ENCODE measurements at places on chromosomes 13 and 19.

GRCh38 chr19:38394488-38394887 lies 6.0 kb downstream of the SPRED3 start:
- DNase-seq, result peak; percentile 61

GRCh38 chr19:20964798-20965197 lies 41.7 kb downstream of the ZNF85 start:
- DNase-seq, result no peak

- DNase-seq, result no peak
Measured at GRCh38 chr13:79406597-79406908, 498 bp upstream of the RBM26 start.

DNA sequence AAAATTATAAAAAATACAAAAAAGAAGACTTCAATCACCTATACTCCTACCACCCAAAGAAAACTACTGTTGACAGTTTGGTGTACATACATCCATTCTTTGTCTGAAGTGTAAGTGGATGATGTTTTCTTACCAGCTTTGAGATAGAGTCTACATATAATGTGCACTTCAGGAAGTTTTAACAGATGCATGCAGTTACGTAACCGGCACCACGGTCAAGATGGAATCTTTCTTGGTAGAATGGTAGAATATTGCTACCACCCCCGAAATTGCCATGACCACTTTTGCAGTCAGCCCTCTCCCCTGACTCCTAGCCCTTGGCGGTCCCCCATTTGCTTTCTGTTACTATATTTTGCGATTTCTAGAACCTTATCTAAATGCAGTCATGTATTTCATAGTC lies 1.4 kb downstream of the CUL4A start:
- DNase-seq, result no peak

DNA sequence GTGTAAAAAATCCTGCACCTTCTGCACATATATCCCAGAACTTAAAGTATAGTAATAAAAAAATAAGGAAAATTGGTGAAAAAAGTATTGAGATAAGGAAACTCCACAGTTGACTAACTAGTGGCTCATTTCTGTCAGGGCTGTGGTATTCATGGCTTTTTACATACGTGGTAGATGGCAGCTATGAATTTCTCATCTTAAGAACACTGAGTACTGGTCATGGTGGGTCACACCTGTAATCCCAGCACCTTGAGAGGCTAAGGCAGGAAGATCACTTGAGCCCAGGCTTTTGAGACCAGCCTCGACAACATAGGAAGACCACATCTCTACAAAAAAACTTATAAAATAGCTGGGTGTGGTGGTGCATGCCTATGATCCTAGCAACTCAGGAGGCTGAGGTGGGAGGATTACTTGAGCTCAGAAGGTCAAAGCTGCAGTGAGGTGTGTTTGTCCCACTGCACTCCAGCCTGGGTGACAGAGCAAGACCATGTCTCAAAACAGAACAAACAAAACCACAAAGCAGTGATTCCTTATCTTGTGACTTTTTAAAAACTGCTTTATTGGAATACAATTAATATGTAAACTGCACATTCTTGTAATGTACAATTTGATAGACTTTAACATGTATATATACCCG lies 16.8 kb downstream of the SLAIN1 start:
- no peak for DNase-seq

GRCh38 chr19:21197590-21198295 lies 55.9 kb downstream of the ZNF431 start:
- no peak for DNase-seq

GRCh38 chr13:113835461-113836270 lies 28.2 kb downstream of the GAS6 start:
- DNase-seq, result no peak

GRCh38 chr19:49528211-49528771 lies 488 bp downstream of the RCN3 start:
- no peak for DNase-seq

DNA sequence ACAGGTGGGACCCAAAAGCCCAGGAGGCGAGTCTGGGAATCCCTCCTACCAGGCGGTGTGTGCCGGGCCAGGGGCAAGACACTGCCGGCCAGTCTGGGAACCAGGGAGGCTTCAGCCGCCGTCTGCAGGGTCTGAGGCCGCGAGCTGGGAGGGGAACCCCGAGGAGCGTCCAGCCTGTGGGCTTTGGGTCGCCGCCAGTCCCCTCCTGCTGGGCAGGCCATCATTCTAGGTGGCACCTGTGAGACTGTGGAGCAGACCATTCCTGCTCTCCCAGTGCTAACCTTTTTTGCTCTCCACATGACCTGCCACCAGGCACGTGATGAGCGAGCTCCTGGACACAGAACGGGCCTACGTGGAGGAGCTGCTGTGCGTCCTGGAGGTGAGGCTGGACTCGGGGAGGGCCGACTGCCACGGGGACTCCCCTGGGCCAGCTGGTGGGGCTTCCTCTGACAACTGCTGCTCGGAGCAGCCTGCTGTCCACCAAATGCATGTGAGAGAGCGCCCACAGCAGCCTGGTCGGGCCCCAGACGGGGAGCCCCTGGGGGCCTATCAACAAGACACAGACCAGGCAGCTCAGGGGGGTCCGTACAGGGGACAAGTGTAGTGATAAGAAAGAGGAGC lies 24.6 kb upstream of the F7 start:
- no peak for DNase-seq

DNA sequence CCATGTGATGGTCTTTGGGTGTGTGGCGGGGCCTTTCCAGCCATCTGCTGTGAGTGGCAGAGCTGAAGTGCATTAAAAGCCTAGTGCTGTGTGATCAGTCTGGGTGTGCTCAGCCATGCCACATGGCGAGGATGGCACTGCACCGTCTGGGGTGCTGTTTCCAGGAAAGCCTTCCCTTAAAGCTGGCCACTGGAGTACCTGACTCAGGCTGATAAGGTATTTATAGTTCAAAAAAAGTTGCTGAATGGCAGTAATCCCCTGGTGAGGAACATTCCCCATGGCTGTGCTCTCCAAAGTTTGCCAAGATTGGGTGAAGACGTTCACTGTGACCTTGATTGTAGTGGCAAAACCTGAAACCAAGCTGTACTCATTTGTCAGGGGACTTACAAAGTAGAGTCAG lies 6.0 kb downstream of the GPI start:
- DNase-seq, result no peak

- DNase-seq, result no peak
Measured at GRCh38 chr19:35056513-35057063, 15.1 kb downstream of the HPN start.

DNA sequence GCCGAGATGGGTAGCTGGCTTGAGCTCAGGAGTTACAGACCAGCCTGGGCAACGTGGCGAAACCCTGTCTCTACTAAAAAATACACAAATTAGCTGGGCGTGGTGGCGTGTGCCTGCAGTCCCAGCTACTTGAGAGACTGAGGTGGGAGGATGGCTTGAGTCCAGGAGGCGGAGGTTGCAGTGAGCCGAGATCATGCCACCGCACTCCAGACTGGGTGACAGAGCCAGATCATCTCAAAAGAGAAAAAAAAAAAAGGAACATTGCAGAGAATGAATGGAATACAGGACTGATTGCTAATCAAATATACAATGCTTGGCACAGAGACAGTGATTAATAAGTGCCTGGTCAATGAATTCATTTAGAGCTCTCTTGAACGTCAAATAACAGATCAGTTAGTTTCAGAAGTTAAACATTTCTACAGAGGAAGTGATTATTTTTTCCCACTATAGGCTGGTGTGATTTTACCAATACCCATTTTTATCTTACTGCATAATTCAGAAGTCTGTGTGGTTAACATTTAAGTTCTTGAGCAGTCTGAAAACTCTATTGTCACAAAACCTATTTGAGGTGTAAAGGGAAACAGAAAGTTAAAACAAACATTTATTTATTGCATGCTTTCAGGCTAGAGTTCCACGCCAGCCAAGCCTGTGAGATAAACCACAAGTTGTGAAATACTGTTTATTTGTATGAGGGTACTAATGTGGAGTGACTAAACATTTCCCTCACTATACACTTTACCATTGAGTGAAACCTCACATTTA lies 7.7 kb upstream of the TBC1D4 start:
- no peak for DNase-seq

DNA sequence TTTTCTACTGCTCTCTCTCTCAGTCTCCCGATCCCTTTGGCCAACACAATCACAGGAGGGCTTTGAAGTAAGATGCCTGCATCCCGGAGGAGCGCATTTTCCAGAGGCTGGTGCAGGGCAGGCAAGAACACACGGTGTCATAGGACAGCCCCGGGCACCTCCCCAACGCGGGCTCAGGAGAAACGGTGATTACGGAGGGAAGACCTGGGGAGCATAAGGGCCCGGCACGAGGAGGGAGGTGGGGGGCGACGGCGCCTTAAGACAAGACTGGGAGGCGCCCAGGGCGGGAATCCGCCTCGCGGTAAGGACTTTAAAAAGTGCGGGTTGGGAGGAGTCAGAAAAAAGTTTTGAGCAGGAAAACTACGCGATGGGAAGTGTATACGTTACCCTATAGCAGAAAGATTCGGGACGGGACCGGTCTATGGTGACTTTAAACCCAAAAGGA lies 18.7 kb upstream of the ZNF888 start:
- DNase-seq, result no peak

DNA sequence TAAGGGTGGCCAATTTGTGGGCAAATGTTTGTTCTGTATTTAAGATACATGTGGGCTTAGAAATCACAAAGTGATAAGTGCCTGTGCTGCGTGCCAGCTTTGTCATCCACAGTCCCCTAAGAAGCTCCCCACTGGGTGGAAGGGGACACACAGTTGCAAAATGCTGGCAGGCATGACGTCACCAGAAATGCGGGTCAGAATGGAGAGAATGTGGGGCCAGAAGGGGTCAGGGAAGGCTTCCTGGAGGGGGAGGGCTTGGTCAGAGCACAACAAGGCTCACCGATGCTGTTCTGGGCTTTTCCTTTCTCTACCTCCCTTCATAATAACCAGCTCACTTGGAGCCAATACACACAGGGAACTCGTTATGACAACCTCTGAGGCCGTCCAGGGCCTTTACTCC lies 207.3 kb downstream of the URI1 start:
- DNase-seq, result no peak

DNA sequence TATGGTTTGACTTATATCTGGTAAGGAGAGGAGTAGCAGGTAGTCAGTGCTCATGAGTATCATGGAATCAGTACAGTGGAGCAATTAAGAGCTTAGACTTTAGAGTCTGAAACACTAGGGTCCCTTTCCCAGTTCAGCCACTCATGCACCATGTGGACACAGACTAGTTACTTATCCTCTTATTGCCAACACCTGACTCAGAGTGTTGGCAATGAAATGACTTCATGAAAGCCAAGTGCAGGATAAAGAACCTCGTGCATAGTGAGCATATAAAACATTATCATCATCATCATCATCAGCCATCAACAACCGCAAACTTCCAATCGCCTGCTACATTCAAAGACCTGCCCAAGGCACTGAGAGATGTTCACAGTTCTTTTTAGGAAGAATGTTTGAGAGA lies 164.2 kb downstream of the FOXO1 start:
- no peak for DNase-seq

DNA sequence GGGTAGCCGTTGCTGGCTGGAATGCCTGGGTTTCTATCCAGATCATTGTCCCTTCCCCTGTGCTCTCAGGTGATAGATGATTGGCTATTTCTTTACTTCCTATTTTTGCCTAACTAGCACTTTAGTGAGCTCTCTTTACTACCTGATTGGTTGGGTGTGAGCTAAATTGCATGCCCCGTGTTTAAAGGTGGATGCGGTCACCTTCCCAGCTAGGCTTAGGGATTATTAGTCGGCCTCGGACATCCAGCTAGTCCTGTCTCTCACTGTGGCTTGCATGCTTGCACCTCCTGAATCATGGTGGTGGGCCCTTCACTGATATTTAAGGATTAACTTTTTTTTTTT lies 10.1 kb downstream of the TTYH1 start:
- no peak for DNase-seq

GRCh38 chr19:50952910-50953309 lies at the start of gene KLK5:
Gene KLK5, minus strand, starts transcription at chr19:50953038. Its CDS starts 381 bp downstream, at chr19:50952657.
- no peak for DNase-seq

DNA sequence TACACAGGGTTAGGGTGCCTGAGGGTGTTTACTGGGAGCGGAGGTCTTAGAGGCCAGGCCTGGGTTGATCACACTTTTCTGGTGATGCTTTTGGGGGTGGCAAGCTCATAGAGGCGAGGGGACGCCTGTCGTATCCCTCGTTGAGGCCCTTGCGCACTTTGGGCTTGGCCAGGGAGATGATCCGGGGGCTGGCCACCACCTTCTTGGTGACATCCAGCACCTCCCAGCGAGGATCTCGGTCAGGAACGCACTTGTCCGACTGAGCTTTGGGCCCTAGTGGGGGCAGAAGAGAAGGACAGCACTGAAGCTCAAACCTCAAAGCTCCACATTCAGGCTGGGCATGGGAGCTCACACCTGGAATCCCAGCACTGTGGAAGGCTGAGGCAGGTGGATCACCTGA lies 17.6 kb upstream of the MIER2 start:
- DNase-seq, result no peak

DNA sequence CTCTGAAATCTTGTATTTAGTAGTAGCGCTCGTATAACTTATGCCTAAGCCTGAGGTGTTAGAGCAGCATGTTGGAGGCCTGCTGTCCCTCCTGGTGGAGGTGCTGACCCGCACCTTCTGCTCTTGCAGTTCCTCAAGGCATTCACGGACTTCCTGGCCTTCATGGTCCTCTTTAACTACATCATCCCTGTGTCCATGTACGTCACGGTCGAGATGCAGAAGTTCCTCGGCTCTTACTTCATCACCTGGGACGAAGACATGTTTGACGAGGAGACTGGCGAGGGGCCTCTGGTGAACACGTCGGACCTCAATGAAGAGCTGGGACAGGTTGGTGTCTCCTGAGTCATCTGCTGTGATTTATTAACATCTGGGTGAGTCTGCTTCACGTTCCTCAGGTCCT lies 136.7 kb downstream of the ATP11A start:
- no peak for DNase-seq

DNA sequence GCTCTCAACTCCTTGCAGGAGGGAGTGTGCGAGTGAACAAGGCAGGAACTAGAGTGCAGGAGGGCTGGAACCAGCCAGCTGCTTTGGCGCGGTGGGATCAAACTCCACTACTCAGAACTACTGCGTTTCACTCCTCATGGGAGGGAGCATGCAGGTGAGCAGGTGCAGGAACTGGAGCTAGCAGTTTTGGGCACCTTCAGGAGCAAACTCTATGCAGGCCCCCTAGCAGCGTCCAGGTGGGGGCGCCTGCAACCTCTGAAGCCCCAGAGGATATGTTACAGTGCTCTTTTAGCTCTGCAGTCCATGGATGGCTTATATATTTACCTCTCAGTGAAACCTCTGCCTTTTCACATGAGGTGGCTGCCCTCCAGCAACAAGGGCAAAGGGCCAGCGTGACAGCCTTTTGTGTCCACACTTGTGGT lies 1303.4 kb downstream of the PCDH9 start:
- DNase-seq, result no peak

DNA sequence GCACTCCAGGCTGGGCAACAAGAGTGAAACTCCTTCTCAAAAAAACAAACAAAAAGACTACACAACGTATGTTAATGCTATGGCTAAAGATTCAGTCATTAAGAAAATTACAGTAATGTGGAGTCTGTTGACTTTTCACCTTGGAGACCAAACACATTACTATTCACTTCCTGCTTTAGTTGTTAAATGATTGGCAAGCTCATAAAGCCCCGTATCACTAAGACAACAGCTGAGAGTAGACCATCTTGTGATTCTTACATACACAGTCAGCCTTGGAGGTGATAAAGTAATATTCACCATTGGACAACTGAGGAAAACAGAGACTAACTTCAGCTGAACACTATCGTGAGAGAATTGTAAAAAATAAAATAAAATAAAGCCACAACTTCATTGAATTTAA lies 86.5 kb downstream of the KCTD12 start:
- DNase-seq, result no peak
